Subcutaneous adipose tissue (tissue), 4 donors: ENCODE measurements at places on chromosomes 7 and 10. TPM values are rescaled to one million over a fixed set of nuclear protein-coding genes. Genes with fewer than 3 reads are reported as not detected.

Gene KIAA1217
- total RNA-seq: 10.7 TPM

Gene ACADSB
- total RNA-seq: 25.6 TPM

Gene GRM8
- not detected for total RNA-seq

Gene CHN2
- 13.4 TPM for total RNA-seq

Gene TMEM196
- total RNA-seq: not detected

Gene RARRES2
- total RNA-seq: 433 TPM

Gene CLRN3
- total RNA-seq: not detected

Gene EBLN1
- not detected for total RNA-seq

Gene DENND10
- total RNA-seq: 68.2 TPM

Gene GIMAP2
- 24.2 TPM for total RNA-seq
